ENCODE measurements at places on chromosomes 13 and 19.

- no peak for DNase-seq
Measured at GRCh38 chr13:33615436-33615835, 202.5 kb upstream of the RFC3 start.

GRCh38 chr13:112873851-112874750 lies 94.9 kb upstream of the MCF2L start:
- DNase-seq = peak; percentile 83

DNA sequence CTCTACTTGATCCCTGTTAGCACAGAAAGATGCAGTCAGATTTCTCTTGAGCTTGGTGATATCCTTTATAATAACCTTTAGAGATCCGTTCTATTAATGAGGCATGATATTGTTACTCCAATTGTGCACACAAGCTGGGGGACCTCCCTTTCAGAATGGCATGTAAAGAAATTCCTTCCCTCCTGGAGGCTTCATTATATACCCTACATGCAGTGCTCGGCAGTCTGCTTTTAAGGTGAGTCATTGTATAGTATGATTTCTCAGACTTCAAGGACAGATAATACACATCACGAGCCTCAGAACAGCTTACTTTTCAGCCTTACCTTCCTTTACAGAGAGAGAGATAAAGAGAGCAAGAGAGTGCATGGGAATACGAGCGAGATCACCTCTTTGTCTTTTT lies 261.3 kb downstream of the ATP8A2 start:
- DNase-seq = no peak

- no peak for DNase-seq
Measured at GRCh38 chr19:17562561-17562960, 7.1 kb downstream of the COLGALT1 start.

DNA sequence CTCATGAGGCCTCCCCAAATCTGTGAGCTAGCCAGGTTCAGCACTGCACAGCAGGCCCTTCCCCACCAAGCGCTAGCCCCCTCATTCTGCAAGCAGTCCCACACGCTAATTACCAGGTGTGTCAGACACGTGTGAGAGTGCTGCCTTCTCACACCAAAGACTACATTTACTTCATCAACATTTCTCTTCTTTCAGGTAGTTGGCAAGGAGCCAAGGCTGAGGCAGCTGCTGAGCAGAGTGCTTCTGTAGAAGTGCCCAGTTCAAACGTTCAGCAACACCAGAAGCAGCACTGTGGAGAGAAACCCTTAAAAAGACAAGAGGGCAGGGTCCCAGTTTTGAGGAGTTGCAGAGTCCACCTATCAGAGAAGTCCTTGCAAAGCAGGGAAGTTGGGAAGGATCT lies 6.4 kb downstream of the ZNF773 start:
- no peak for DNase-seq

GRCh38 chr19:29694161-29694560 lies 20.9 kb downstream of the C19orf12 start:
- no peak for DNase-seq

- DNase-seq = no peak
Measured at GRCh38 chr13:34044041-34044440, 226.1 kb downstream of the RFC3 start.
